Uterus (tissue), 4 donors: ENCODE measurements at places on chromosomes 13 and 19. TPM values are rescaled to one million over a fixed set of nuclear protein-coding genes. Genes with fewer than 3 reads are reported as not detected.

RDH8 gene
- not detected for total RNA-seq

- no peak for DNase-seq
- no peaks in the 10 kb centered on the region for H3K36me3 ChIP-seq
- no peak overlapping the region for H3K4me3 ChIP-seq
- no peaks in the 10 kb centered on the region for H3K27me3 ChIP-seq
- H3K27ac ChIP-seq: no peak overlapping the region
Observed at GRCh38 chr13:75621147-75621546, 15.0 kb upstream of the LMO7 start.

ZNF576 gene
- 10.3 TPM for total RNA-seq

- no peak overlapping the region for H3K27ac ChIP-seq
- no peaks in the 10 kb centered on the region for H3K4me1 ChIP-seq
- no peaks in the 10 kb centered on the region for H3K27me3 ChIP-seq
- no peak overlapping the region for H3K4me3 ChIP-seq
- no peaks in the 10 kb centered on the region for H3K36me3 ChIP-seq
Observed at GRCh38 chr13:44489751-44490150, 86.4 kb downstream of the TSC22D1 start.

DNA sequence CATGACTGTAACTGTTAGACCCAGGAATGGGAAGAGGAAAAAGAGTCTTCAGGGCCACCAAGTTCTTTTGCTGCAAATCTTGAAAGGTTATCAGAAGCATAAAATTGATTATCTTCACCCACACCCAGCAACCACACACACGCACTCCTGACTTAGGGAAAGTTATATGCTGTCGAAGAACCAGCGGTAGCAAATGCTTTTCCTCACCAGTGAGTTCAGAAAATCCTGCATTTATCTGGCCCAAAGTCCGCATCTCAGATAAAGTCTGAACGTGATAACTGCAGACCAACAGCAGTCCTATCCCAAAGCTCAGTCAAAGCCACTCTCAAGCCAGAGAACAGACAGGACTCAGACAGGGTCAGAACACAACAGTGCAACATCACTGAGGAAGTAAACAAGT lies 115.6 kb downstream of the IRS2 start:
- H3K4me3 ChIP-seq: no peak overlapping the region
- no peaks in the 10 kb centered on the region for H3K27me3 ChIP-seq
- H3K36me3 ChIP-seq: no peaks in the 10 kb centered on the region
- DNase-seq: no peak
- H3K27ac ChIP-seq: no peak overlapping the region
- H3K4me1 ChIP-seq: no peaks in the 10 kb centered on the region

PRSS57 gene
- total RNA-seq: not detected

COL4A2 gene
- total RNA-seq: 157 TPM

DNA sequence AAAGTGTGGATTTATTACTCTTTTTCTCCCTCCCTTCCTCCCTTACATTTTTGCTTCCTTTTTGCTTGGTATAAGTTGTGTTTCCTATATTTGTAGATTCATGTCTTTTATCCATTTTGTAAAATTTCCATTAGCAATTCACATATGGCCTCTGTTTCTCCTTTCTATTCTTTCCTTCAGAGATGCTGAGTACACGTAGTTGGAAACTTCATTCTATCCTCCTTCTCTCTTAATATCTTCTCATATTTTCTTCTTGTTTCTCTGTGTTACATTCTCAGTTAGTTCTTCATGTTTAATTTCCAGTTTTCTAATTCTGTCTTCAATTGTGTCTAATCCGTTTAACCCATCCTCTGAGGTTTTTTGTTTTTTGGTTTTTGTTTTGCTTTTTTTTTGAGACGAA lies 188.9 kb downstream of the ZIC5 start:
- H3K36me3 ChIP-seq: no peaks in the 10 kb centered on the region
- no peak overlapping the region for H3K4me3 ChIP-seq
- no peak for DNase-seq
- no peak overlapping the region for H3K27ac ChIP-seq
- H3K27me3 ChIP-seq: no peaks in the 10 kb centered on the region

AXL gene
- 40.6 TPM for total RNA-seq

DNA sequence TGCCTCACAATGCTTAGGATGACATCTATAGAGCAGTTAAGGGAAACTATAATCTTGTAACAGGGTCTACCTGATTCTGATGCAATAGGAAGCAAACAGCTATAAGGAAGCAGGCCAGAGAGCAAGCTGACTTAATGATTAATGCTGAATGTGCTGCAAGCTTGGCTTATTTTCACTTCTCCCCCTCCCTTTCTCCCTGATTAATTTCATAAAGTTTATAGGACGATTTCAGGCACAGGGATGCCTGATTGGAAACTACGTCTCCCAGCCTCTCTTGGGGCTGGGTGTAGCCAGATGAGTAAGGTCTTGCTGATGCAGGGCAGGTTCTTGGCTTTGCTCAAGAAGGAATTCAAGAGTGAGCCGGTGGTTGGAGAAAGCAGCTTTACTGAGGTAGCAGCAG lies 82.8 kb upstream of the MRI1 start:
- no peaks in the 10 kb centered on the region for H3K27me3 ChIP-seq
- no peaks in the 10 kb centered on the region for H3K36me3 ChIP-seq
- no peaks in the 10 kb centered on the region for H3K4me1 ChIP-seq
- no peak overlapping the region for H3K4me3 ChIP-seq
- H3K27ac ChIP-seq: no peak overlapping the region
- no peak for DNase-seq

DNA sequence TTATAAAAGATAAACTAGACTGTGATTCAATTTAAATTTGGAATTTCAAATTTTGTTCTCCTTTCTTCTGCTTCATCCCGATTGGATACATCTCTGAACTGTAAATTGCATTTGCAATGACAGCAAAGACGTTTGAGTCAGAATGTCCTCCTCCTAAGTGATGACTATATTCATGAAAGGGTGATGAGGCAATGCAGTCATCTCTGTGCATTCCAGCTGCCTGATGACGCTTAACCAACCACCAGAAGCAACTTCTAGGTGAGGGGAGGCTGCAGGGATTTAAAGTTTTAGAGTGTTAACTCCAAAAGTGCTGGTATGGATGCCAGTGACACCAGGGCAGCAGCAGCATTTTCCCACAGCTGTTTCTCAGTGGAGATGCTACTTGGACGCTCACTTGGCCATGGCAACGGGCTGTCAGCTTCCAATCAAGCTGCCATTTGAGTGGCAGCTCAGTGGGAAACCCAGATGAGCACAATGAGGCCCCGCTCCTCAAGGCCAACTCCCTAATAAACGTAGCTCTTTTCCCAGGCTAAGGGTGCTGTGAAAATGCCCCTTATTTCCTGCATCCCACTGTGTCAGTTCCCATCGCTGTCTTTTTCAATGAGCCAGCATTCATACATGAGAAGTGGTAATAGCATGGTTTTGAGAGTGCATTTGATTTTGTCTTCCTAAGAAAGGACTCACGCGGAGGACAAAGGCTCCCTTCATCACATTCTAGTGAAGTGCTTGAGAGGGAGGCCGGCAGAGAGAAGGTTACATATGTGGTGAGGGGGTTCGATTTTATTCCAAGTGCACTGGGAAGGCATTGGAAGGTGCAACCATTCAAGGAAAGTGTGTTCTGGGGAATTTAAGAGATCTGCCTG lies 45.2 kb upstream of the AMER2 start:
- no peaks in the 10 kb centered on the region for H3K27me3 ChIP-seq
- H3K4me1 ChIP-seq: no peaks in the 10 kb centered on the region
- DNase-seq: no peak
- H3K4me3 ChIP-seq: no peak overlapping the region
- H3K36me3 ChIP-seq: no peaks in the 10 kb centered on the region
- no peak overlapping the region for H3K27ac ChIP-seq

KLHL1 gene
- total RNA-seq: not detected

DNA sequence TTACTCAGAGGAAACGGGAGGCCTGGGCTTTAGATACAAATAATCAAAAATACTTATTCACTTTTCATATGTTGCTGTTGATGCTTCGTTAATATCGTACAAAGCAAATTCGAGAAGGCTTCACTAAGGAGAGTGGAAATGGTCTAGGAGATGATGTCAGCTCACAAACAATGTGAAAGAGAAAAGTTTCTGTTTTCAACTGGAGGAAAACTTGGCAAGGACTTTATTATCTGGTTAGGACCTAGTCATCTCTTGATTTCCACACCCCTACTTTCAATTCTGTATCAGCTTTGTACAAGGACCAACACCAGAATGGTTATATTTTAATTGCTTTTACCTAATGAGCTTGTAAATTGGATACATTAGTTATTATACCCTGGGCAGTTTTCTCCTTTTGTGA lies 88.0 kb downstream of the SLC10A2 start:
- H3K27ac ChIP-seq: peak overlapping the region; percentile 41
- no peaks in the 10 kb centered on the region for H3K36me3 ChIP-seq

TNNT1 gene
- not detected for total RNA-seq

DNA sequence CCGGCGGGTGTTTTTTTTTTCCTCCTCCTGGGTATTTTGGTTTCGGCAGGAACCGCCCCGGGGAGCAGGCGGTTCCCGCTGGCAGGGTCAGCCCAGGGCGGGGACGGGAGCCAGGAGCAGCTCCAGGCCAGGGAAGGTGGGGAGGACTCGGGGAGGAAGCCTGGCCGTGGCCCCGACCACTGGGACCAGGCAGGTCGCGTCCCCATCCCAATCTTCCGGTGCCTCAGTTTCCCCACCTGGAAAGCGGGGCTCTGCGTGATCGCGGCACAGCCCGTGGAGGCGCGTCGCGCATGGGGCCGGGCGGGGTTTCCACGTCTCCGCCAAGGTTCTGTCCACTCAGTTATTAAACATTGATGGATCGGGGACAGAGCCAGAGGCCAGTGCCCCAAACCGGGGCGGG lies 34.8 kb downstream of the IL12RB1 start:
- peak overlapping the region; percentile 67 for H3K27ac ChIP-seq
- no peak overlapping the region for H3K4me3 ChIP-seq
- H3K36me3 ChIP-seq: no peaks in the 10 kb centered on the region
- no peaks in the 10 kb centered on the region for H3K27me3 ChIP-seq
- DNase-seq: no peak

GRCh38 chr19:32649751-32650150 lies 25.2 kb downstream of the ANKRD27 start:
- DNase-seq: no peak
- H3K4me3 ChIP-seq: no peak overlapping the region
- H3K36me3 ChIP-seq: no peaks in the 10 kb centered on the region
- no peaks in the 10 kb centered on the region for H3K27me3 ChIP-seq
- H3K27ac ChIP-seq: no peak overlapping the region

KHSRP gene
- total RNA-seq: 23.5 TPM

ZNF793 gene
- 21.3 TPM for total RNA-seq

GRCh38 chr13:114303700-114304327 lies 10.5 kb upstream of the CHAMP1 start:
- DNase-seq: no peak
- H3K4me1 ChIP-seq: no peaks in the 10 kb centered on the region
- no peak overlapping the region for H3K27ac ChIP-seq
- no peaks in the 10 kb centered on the region for H3K36me3 ChIP-seq
- no peak overlapping the region for H3K4me3 ChIP-seq
- no peaks in the 10 kb centered on the region for H3K27me3 ChIP-seq

- no peak overlapping the region for H3K27ac ChIP-seq
- H3K4me1 ChIP-seq: no peaks in the 10 kb centered on the region
- no peaks in the 10 kb centered on the region for H3K36me3 ChIP-seq
Observed at GRCh38 chr13:111614009-111614408, 293.6 kb downstream of the TEX29 start.

GRCh38 chr13:73220966-73221720 lies 162.3 kb downstream of the KLF5 start:
- no peaks in the 10 kb centered on the region for H3K4me1 ChIP-seq
- H3K27me3 ChIP-seq: no peaks in the 10 kb centered on the region
- H3K4me3 ChIP-seq: no peak overlapping the region
- H3K36me3 ChIP-seq: no peaks in the 10 kb centered on the region
- no peak overlapping the region for H3K27ac ChIP-seq

- no peak overlapping the region for H3K4me3 ChIP-seq
- no peak overlapping the region for H3K27ac ChIP-seq
Observed at GRCh38 chr19:18029617-18030338, 21.8 kb downstream of the ARRDC2 start.

AP1M2 gene
- 16.7 TPM for total RNA-seq

GRCh38 chr19:31146015-31146414 lies 203.2 kb downstream of the TSHZ3 start:
- H3K27me3 ChIP-seq: no peaks in the 10 kb centered on the region
- no peak overlapping the region for H3K27ac ChIP-seq
- no peaks in the 10 kb centered on the region for H3K36me3 ChIP-seq
- no peak for DNase-seq
- no peaks in the 10 kb centered on the region for H3K4me1 ChIP-seq

GRCh38 chr13:50261130-50261901 lies 246.1 kb downstream of the KCNRG start:
- no peak overlapping the region for H3K27ac ChIP-seq
- H3K4me1 ChIP-seq: no peaks in the 10 kb centered on the region
- H3K27me3 ChIP-seq: no peaks in the 10 kb centered on the region

ZNF625 gene
- 4.4 TPM for total RNA-seq

- H3K27me3 ChIP-seq: no peaks in the 10 kb centered on the region
- H3K4me3 ChIP-seq: no peak overlapping the region
- H3K36me3 ChIP-seq: no peaks in the 10 kb centered on the region
- no peak for DNase-seq
- H3K4me1 ChIP-seq: no peaks in the 10 kb centered on the region
- H3K27ac ChIP-seq: no peak overlapping the region
Observed at GRCh38 chr19:56601375-56601774, 6.3 kb downstream of the ZNF71 start.

GRCh38 chr13:37797631-37798030 lies 71.9 kb downstream of the TRPC4 start:
- DNase-seq: no peak
- no peak overlapping the region for H3K27ac ChIP-seq
- H3K4me3 ChIP-seq: no peak overlapping the region
- no peaks in the 10 kb centered on the region for H3K36me3 ChIP-seq
- no peaks in the 10 kb centered on the region for H3K4me1 ChIP-seq
- H3K27me3 ChIP-seq: no peaks in the 10 kb centered on the region
